ENCODE measurements at places on chromosomes 5 and 9. TPM values are rescaled to one million over a fixed set of nuclear protein-coding genes. Genes with fewer than 3 reads are reported as not detected.

C5orf46 gene
- total RNA-seq, result 4.3 TPM

MRPL36 gene
- total RNA-seq, result 72.8 TPM

- no peak for DNase-seq
Observed at GRCh38 chr9:97529363-97530076, 28.1 kb downstream of the TMOD1 start.

DNA sequence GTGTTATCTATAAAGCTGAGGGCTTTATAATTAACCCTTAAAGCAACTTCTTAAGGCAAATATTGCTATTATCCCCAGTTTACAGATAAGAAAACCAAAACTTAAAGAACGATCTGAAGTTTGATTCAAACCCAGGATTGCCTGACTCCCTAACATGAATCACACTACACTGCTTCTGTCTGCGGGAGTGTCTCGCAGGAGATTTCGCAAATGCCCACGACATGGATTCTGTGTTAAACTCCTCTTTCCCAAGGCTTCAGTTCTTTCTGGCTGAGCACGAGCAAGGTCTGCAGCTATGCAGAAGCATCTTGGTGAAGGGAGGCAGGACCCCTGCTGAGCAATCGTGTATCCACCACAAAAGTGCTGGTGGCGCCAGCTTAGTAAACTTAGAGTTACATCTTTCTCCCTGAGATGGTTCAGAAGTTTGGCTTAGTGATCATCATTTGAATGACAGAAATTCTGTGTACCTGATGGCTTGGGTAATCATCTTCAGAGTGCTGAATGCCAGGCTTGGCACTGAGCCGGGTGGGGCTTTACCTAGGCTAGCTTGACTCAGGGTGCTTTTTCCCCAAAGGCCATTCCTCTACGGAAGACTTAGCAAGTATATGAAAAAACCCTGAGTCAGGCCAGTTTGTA, 81.4 kb upstream of the PIK3R1 start:
- no peak for DNase-seq

- no peak for DNase-seq
Observed at GRCh38 chr5:64775291-64775690, 6.6 kb downstream of the CWC27 start.

All from SJSA1 (cell line).